NCI-H1417 (cell line): ENCODE measurements at places on chromosomes 2 and 18.

DNA sequence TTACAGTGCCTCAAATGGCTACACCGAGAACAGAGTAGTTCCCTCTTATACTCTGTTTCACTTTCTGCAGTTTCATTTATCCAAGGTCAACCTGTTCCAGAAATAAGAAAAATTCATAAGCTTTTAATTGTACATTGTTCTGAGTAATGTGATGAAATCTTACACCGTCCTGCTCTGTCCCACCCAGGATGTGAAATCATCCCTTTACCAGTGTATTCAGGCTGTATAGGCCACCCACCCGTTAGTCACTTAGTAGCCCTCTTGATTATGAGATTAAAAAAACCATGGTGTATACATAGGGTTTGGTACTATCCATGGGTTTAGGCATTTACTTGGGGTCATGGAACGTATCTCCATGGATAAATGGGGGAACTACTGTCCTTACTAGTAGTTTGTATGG, 29.8 kb downstream of the STARD6 start:
- no peak for DNase-seq

GRCh38 chr2:118254116-118254515, 165.8 kb downstream of the INSIG2 start:
- no peak for DNase-seq

- no peak for DNase-seq
Observed at GRCh38 chr2:62482558-62483352, 23.2 kb downstream of the TMEM17 start.

- no peak for DNase-seq
Observed at GRCh38 chr2:159849160-159849813, 51.3 kb upstream of the CD302 start.

- no peak for DNase-seq
Observed at GRCh38 chr2:215606219-215606618, 170.4 kb upstream of the FN1 start.

DNA sequence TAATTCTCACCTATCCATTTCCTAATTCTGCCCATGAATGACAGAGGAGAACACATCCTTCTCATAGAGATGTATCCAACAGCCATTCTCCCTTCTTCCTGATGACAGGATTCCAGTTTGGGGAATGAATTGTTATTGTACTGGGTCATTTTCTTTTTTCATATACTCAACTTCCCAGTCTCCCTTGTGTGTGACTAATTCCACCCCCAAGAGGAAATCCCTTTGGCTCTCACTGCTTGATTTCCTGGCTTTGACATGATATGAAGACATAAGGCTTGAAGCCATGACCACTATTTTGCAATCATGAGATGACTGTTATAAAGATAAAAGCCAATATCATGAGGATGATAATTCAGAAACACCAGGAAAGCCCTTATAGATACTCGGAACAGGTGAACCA, 384.7 kb upstream of the ACVR2A start:
- no peak for DNase-seq

DNA sequence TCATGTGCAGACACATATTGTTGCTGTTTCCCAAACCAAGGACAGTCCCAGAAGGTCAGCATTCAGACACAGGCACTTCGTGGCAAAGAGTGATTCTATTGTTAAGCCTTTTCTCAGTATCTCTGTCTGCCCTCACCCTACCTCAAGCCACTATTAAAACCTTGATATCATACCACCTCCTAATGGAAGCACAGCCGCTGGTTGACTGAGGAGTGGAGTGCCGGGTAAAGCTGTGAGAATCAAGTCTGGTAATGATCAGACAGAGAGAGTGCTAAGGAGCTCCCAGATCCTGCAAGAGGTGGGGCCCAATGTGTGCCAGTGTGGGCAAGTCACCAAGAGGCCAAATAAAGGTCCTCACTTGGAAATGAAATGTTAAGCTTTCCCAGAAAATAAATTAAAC, 819.5 kb downstream of the BCL11A start:
- DNase-seq, result peak; percentile 35

GRCh38 chr18:12701161-12701560, 1.4 kb downstream of the CEP76 start:
- no peak for DNase-seq
